Panc1 (cell line): ENCODE measurements at places on chromosomes 7 and 10. TPM values are rescaled to one million over a fixed set of nuclear protein-coding genes. Genes with fewer than 3 reads are reported as not detected.

- H3K4me3 ChIP-seq: no peak overlapping the region
- no peaks in the 10 kb centered on the region for H3K27me3 ChIP-seq
- no peak for DNase-seq
- H3K4me1 ChIP-seq: no peaks in the 10 kb centered on the region
- H3K27ac ChIP-seq: no peak overlapping the region
Measured at GRCh38 chr7:68183176-68183575, 1186.5 kb downstream of the TYW1 start.

- no peaks in the 10 kb centered on the region for H3K36me3 ChIP-seq
- H3K4me3 ChIP-seq: no peak overlapping the region
- DNase-seq: no peak
- H3K27me3 ChIP-seq: no peaks in the 10 kb centered on the region
- H3K4me1 ChIP-seq: no peaks in the 10 kb centered on the region
Measured at GRCh38 chr7:81526971-81527370, 242.9 kb downstream of the HGF start.

LDB3 gene
- 0.15 TPM for total RNA-seq

- H3K27ac ChIP-seq: no peak overlapping the region
- H3K27me3 ChIP-seq: no peaks in the 10 kb centered on the region
- H3K4me3 ChIP-seq: no peak overlapping the region
Measured at GRCh38 chr7:151352512-151352911, 10.9 kb downstream of the NUB1 start.

DNA sequence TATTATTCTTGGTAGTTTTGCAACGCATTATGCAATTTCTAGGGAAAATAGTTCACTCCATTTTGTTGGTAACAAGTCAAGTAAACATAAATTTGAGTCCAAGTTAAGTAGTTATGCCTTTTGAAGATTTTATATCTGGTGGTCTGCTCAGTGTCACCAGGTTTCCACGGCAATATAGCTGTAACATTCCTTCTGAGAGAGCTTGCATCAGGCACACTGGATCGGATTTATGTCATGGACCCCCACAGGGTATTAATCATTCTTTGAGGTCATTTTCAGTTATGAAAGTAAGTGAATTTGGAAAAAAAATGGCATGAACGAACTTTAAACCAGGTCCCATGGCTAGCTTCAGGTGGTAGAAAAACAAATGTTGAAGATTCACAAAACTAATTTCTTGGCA lies 136.3 kb downstream of the POLR1F start:
- no peak for DNase-seq
- H3K4me3 ChIP-seq: no peak overlapping the region
- H3K27me3 ChIP-seq: no peaks in the 10 kb centered on the region
- no peaks in the 10 kb centered on the region for H3K36me3 ChIP-seq
- H3K4me1 ChIP-seq: no peaks in the 10 kb centered on the region

KNDC1 gene
- 2.6 TPM for total RNA-seq

- no peaks in the 10 kb centered on the region for H3K27me3 ChIP-seq
- H3K4me3 ChIP-seq: no peak overlapping the region
- H3K27ac ChIP-seq: no peak overlapping the region
- H3K36me3 ChIP-seq: no peaks in the 10 kb centered on the region
Measured at GRCh38 chr7:39664057-39664456, 40.7 kb downstream of the RALA start.
